Astrocyte (in vitro differentiated cells and primary cell): ENCODE measurements at places on chromosomes 16 and 17. TPM values are rescaled to one million over a fixed set of nuclear protein-coding genes. Genes with fewer than 3 reads are reported as not detected.

Gene NUDT21
- 86.0 and 86.2 TPM in 2 replicates for total RNA-seq

Gene PTX4
- not detected in 2 replicates for total RNA-seq

DNA sequence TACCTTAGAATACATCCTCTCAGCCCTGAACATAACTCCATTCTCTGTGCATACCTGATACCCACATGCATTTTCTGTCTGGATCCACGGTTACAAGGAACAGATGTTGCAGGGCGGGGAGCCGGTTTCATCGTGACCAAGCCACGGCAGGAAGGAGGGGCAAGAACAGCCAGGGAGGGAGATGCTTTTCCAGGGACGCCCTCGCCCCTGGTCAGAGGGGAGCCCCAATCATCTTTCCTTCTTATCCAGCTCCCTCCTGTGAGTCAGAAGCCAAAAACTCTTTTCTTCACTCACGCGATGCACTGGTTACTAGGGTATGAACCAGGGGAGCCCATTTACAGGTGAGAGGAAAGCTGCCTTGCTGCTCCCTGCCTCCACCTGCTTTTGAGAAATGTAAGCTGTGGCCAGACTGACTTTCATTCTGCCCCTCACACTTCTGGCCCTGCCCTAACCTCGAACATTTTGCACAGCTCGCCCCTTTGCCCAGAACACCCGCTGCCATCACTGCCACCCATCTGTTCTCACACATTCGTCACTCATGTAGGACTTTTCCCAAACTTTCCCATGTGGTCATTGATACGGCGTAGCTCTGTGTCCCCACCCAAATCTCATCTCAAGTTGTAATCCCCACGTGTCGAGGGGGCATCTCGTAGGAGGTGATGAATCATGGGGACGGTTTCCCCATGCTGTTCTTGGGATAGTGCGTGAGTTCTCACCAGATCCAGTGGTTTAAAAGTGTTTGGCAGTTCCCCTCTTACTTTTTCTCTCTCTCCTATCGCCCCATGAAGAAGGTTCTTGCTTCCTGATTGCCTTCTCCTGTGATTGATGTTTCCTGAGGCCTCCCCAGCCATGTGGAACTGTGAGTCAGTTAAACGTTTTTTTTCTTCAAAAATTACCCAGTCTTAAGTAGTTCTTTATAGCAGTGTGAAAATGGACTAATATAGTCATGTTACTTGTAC lies 20.5 kb downstream of the FOXL1 start:
- peak; percentile 63 for DNase-seq

DNA sequence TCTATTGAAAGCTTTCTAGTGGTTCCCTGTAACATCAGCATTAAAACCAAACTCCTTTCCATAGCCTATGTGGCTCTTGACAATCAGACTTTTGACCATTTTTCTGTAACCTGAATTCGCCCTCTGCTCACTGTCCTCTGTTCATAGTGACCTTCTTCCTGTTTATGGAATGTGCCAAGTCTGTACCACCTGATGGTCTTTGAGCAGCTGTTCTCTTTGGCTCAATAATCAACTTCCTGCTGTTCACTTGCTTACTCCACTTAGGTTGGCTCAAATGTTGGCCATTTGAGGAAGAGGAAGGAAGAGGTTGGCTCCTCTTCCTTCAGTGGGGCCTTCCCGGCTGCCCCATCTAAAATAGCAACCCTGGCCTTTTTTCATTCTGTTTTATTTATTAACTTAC lies 251.5 kb downstream of the CA10 start:
- DNase-seq = no peak

- DNase-seq = no peak
These were observed 5.2 kb upstream of the TSPOAP1 start for GRCh38 chr17:58333736-58334207.

DNA sequence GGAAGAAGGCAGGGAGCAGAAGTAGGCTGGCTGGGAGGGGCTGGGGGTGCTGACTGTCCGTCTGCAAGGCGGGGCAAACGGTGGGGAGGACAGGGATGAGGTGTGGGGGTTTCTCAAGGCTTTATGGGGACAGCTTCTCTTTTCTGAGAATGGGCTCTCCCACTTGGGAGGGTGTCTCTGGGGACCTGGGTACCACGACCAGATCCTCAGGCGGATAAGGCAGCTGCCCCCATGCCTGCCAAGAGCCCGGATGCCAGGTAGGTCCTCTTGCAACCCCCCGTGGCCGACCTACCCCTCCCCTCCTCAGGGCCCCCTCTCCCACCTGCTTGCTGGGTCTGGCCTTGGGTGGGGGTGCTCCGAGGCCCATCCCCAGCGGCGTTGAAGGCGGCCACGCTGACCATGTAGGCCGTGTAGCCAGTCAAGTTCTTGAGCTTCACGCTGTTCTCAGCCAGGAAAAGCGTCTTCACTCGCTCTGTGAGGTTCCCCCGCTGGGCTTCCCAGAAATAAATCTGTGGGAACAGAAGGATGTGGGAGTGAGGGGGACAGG lies 56.4 kb upstream of the CDC42EP4 start:
- DNase-seq = no peak

DNA sequence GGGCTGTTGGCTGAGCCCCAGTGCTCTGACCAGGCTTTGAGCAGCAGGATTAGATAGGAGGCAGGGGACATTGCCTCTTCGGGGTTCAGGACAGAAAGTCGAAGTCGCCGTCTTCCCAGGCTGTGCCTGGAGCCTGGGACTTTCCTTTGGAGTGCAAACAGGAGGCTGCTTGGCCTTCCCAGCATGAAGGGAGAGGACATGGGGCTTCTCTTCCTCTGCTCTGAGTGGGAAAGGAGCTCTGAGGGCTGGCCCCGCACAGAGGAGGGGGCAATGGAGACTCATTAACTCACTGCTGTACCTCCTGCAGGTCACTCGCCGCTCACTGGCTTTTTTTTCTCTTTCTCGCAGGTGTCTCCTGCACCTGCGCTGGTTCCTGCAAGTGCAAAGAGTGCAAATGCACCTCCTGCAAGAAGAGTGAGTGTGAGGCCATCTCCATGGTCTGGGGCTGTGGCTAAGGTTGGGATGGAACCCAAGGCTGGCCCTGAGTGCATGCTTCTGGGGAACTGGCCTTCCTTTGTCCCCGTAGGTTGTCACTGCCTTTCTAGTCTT lies 642 bp downstream of the MT1F start:
- DNase-seq = no peak

DNA sequence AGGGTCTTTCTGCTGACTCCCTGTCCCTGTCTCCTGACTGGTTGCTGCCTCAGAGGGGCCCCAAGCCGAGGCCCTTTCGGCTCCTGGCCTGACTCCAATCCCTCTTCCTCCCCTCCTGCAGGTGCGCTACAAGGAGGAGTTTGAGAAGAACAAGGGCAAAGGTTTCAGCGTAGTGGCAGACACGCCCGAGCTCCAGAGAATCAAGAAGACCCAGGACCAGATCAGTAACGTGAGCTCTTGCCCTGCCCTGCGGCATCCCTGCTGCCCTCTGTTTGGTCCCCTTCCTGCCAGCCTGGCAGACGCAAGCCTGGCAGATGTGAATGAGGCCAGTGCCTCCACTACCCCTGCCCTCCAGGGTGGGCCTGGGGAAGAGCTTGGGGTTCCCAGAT lies 27.1 kb upstream of the LASP1NB start:
- no peak for DNase-seq

Gene PLEKHM1
- 32.5 and 41.9 TPM in 2 replicates for total RNA-seq

DNA sequence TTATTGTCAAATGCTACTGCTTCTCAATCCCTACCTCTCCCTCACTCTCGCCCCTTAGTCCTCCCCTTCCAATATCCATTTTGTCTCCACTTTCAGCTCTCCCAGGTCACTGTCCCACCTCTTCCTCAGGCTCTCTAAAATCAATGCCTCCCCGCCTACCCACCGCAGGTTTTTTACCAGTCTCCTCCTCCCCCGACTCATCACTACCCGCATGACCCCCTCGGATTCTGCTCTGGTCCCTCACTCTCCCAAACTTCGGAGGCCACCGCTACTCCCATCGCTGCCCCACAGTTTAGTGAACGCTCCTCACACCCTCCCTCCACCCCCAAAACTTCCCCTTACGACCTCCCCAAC lies 513 bp downstream of the CRLF3 start:
- DNase-seq = no peak

DNA sequence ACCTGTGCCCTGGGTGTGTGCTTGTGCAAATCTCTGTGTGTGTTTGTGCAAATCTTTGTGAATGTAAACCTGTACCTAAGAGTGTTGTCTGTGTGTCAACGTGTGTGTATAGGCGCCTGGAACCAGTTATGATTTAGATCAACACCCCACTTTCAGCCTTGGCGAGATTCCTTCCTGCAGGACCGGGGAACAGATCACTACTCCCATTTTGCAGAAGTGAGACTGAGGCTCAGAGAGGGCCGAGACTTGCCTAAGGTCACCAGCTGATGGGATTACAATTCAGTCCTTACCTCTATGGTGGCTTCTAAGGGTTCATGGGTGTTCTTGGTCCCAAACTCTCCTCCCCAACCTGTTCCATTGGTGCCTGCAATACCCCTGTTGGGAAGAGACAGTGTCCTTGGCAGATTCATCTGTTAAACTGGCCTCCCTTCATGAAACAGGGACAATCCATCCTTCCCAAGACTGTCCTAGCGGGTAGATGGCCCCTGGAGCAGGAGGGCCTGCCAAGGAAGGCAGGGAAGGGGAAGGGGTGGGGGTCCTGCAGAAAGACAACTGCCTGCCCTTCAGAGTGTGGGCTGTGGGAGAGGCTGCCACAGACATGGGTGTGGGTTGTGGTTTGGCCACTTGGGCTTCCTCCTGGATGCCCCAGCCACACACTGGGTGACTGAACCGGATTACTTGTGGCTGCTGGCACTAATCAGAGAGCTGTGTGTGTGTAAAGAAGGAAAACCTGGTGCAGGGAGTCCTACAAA lies 6.9 kb upstream of the MAPK7 start:
- no peak for DNase-seq

DNA sequence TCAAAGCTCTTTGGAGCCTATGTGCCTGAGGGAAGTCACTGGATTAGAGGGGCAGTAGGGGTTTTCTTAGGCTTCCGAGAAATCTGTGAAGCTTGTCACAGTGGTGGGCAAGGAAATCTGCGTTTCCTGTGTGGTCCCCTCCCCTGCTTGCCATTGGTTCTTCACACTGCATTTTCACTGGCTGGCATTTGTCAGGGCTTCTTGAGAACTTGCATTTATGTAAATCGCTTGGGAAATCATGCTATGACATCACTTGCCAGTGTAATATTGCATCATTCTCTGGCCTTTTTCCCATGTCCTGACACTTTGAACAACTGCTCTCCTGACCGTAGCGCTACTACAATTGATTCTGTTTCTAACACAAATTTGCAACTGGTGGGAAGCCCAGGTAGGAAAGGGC lies 1.8 kb downstream of the CACNG3 start:
- no peak for DNase-seq

Gene HAS3
- 1.7 and 2.0 TPM in 2 replicates for total RNA-seq

GRCh38 chr16:69435977-69436820 lies 11.8 kb downstream of the CYB5B start:
- no peak for DNase-seq

DNA sequence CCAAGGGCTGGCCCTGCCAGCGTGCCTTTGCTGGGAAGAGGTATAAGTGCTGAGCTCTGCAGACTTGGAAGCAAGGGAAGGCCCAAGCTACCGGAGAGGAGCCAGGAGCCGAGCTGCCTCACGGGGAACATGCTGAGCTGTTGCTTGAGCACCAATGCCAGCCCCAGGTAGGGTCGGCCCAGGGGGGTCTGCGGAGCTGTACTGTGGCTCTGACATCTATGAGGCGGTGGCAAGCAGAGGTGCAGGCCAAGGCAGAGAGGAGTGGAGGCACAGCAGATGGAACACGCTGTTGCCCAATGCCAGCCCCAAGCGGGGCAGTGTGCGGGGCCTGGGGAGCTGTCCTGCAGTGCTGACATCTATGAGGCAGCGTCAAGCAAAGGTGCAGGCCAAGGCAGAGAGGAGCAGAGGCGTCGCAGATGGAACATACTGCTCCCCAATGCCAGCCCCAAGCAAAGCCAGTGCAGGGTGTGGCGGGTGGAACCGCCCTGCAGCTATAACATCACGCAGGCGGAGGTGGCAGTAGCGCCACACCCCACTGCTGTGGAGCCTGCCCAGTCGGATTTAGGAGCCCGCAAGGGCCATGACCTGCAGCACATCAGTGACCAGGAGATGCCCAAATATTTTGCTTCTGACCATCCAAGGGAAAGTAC lies 10.0 kb downstream of the GGA2 start:
- DNase-seq = no peak

DNA sequence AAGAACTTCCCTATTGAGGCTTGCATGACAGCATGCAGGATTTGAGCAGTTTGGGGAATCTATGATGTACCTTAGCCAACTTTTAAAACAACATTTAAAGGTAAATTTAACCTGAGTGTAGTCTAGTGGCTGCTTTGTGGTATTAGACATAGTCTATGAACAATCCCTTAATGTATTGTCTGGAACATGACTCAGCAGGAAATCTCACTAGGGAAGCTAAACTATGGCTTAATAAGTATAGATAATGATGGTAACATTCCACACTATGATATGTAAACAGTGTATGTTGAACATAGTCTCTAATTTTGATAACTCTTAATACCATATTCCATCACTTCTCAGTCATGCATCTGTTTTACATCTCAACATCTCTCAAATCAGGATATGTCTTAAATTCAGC lies 52.1 kb upstream of the SLC12A3 start:
- DNase-seq = peak; percentile 53

DNA sequence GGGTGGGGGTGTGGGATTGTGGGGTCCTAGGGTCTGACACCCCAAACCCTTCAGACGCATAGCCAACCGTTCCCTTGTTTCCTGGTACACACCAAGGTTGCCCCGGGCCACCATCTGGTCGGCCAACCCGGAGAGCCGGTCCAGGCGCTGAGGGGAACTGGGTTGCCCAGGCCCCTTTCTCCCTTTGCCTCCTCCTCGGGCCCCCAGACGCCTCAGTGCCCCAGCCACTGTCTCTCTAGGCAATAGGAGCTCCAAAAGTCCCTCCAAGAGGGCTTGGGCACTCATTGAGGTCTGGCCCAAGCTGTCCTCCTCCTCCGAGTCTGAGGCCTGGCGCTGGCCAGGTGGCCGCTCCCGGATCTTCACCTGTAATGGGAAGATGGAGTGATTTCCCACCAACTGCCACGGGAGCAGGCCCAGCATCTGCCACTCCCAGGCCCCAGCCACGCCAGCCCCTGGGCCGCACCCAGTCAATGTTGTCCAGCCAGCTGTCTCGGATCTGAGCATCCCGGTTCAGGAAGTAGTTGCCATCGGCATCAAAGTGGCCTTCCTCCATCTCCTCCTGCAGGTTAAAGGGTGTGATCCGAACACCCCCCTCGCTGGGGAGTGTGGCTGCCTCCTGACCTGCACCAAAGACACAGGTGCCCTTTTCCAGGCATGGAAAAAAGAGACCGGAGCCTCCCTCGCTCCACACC lies 1.5 kb downstream of the CD2BP2 start:
- no peak for DNase-seq

Gene NPIPB6
- total RNA-seq = 1.7 TPM in 1 of 2 replicates, not detected in the other

- DNase-seq = no peak
These were observed 2.3 kb downstream of the SALL1 start for GRCh38 chr16:51148678-51149228.

Gene ATP1B2
- 0.65 and 0.89 TPM in 2 replicates for total RNA-seq
